ENCODE measurements at places on chromosomes 7 and 10. TPM values are rescaled to one million over a fixed set of nuclear protein-coding genes. Genes with fewer than 3 reads are reported as not detected.

- no peak for DNase-seq
Observed at GRCh38 chr10:103467406-103467805, 8.7 kb upstream of the CALHM1 start.

The PRRT4 gene
- 0.66 TPM for total RNA-seq

DNA sequence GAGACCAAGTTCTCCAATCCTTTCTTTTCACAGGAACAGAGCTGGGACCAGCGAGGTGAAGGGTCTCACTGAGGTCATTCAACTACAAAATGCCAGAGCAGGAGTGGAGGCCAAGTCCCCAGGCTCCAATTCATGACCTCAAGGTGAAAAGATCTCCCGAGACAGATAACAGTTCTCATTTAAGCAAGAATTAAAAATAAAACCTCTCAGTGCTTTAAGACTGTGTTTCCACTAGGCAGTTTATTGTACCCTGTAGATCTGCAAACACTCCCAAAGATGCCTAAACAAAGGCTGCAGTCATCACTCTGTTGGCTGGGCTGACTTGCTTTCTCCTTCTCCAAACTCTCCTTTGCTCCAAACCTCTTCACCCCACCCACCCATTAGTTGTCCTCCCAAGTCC lies 74.8 kb upstream of the CXCL12 start:
- no peak for DNase-seq

- no peak for DNase-seq
Observed at GRCh38 chr10:95445223-95445836, 115.8 kb downstream of the SORBS1 start.

The CDK5 gene
- 14.3 TPM for total RNA-seq

The NODAL gene
- not detected for total RNA-seq

GRCh38 chr10:127855591-127855881 lies 37.2 kb downstream of the CLRN3 start:
- DNase-seq, result no peak

- no peak for DNase-seq
Observed at GRCh38 chr7:95503271-95504131, 17.8 kb downstream of the ASB4 start.

DNA sequence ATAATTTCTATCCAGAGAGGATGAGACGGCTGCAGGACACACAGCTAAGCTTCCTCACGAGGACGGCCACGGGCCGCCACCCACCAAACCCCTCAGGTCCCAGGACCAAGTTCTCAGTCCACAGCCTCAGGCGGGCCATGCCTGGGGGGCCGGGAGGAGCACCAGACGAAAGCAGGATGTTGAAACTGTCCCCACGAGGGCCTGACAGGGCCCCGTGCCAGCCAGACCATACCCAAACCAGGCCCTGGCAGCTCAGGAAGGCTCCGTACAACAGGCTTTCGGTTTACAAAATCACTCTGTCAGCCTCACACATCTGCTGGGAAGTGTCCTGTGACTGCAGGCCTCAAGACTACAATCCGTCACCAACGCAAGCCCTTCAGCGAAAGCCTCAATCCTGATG lies 14.5 kb downstream of the TUBGCP2 start:
- no peak for DNase-seq

- no peak for DNase-seq
Observed at GRCh38 chr7:76372984-76373833, 14.4 kb upstream of the YWHAG start.

The FGFR2 gene
- total RNA-seq, result 0.33 TPM

DNA sequence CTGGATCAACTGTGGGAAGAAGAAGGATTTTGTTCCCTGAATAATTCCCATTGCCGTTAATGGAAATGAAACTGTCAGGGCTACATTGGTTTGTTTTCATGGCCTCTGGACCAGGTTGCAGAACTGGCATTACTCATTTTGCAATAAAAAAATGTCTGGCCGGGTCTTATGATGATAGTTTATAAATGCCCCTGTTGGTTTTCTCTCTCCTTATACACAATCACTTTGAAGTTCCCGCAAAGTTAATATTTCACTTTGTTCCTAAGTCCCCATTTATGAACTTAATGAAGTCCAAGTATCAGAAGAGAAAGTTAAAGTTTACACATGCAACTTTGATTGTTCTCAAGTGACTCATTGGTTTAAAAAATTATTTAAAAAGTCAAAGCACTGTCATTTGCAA lies 150.7 kb upstream of the PRR15 start:
- no peak for DNase-seq

The CADPS2 gene
- 0.16 TPM for total RNA-seq

DNA sequence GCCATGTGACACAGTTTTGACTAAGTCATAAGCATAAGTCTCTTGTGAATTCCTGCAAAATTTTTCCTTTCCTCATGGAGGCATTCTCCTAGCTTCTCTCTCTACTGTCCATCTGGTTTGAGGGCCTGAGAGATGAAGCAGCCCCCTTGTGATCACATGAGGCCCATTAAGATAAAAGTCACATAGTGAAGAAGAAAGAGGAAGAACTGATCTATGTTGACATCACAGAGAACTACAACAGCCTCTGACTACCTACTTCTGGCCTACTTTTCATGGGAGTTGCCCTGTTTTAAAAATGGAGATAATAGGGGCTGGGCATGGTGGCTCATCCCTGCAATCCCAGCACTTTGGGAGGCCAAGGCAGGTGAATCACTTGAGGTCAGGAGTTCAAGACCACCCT lies 50.4 kb downstream of the TFEC start:
- no peak for DNase-seq

The C10orf53 gene
- total RNA-seq, result not detected

DNA sequence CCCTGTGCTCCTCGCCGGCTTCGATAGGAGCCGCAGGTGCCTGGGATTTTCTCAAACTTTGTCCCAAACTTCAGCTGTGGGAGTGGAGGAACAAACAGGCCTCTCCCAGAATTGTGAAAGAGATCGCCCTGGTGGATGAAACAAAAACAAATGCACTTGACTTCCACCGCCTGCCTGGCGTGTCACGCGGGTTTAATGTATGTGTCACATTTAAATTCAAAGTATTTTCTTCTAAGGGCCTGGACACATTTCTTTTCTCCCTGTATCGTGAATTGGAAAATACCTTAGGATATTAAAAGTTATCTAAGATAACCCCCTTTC lies 694 bp upstream of the WASL start:
- peak; percentile 15 for DNase-seq

The PLAU gene
- 0.84 TPM for total RNA-seq
